Bronchus fibroblast of lung (primary cell): ENCODE measurements at places on chromosomes 2 and 18. TPM values are rescaled to one million over a fixed set of nuclear protein-coding genes. Genes with fewer than 3 reads are reported as not detected.

RFX8 gene
- 2.9 and 4.2 TPM in 2 replicates for total RNA-seq

VIL1 gene
- not detected in 2 replicates for total RNA-seq

RBKS gene
- 0.89 and 1.2 TPM in 2 replicates for total RNA-seq

FBLN7 gene
- 1.0 and 2.0 TPM in 2 replicates for total RNA-seq

ASPRV1 gene
- total RNA-seq, result 0.34 TPM in 1 of 2 replicates, not detected in the other

PLCD4 gene
- total RNA-seq, result 0.67 and 0.89 TPM in 2 replicates

FAHD2A gene
- total RNA-seq, result 27.5 and 32.8 TPM in 2 replicates

ALPP gene
- not detected in 2 replicates for total RNA-seq

EFHD1 gene
- total RNA-seq, result 0.45 TPM in 1 of 2 replicates, not detected in the other

SPIRE1 gene
- total RNA-seq, result 9.7 and 10.4 TPM in 2 replicates
